WTC11 (cell line): ENCODE measurements at places on chromosomes 12 and 14. TPM values are rescaled to one million over a fixed set of nuclear protein-coding genes. Genes with fewer than 3 reads are reported as not detected.

Gene KRT3
- not detected in 3 replicates for total RNA-seq

Gene A2ML1
- 9.1 to 11.5 TPM (median 10.5 TPM) in 3 replicates for total RNA-seq

Gene PTCSC3
- total RNA-seq: not detected in 3 replicates

Gene SLCO1B3
- not detected in 3 replicates for total RNA-seq

Gene SMIM41
- 0.14 to 0.21 TPM in 2 of 3 replicates, not detected in the other for total RNA-seq

Gene SRSF5
- 256 to 288 TPM (median 275 TPM) in 3 replicates for total RNA-seq

Gene SNRNP35
- 19.1 to 21.3 TPM (median 20.0 TPM) in 3 replicates for total RNA-seq

Gene KRT81
- total RNA-seq: 0.21 to 0.70 TPM (median 0.34 TPM) in 3 replicates

- H3K4me1 ChIP-seq: peaks cover 30% of the 10 kb centered on the region
- no peak overlapping the region for H3K27ac ChIP-seq
- no peaks in the 10 kb centered on the region for H3K27me3 ChIP-seq
- peaks cover 11% of the 10 kb centered on the region for H3K36me3 ChIP-seq
- no peak overlapping the region for H3K4me3 ChIP-seq
These were observed 344.5 kb upstream of the NAV3 start for GRCh38 chr12:77485961-77486854.

GRCh38 chr12:23834076-23834475 lies 115.4 kb downstream of the SOX5 start:
- no peak for DNase-seq
- H3K4me1 ChIP-seq: peaks cover 24% of the 10 kb centered on the region
- H3K36me3 ChIP-seq: no peaks in the 10 kb centered on the region
- H3K4me3 ChIP-seq: no peak overlapping the region
- H3K27ac ChIP-seq: no peak overlapping the region
- no peaks in the 10 kb centered on the region for H3K27me3 ChIP-seq

DNA sequence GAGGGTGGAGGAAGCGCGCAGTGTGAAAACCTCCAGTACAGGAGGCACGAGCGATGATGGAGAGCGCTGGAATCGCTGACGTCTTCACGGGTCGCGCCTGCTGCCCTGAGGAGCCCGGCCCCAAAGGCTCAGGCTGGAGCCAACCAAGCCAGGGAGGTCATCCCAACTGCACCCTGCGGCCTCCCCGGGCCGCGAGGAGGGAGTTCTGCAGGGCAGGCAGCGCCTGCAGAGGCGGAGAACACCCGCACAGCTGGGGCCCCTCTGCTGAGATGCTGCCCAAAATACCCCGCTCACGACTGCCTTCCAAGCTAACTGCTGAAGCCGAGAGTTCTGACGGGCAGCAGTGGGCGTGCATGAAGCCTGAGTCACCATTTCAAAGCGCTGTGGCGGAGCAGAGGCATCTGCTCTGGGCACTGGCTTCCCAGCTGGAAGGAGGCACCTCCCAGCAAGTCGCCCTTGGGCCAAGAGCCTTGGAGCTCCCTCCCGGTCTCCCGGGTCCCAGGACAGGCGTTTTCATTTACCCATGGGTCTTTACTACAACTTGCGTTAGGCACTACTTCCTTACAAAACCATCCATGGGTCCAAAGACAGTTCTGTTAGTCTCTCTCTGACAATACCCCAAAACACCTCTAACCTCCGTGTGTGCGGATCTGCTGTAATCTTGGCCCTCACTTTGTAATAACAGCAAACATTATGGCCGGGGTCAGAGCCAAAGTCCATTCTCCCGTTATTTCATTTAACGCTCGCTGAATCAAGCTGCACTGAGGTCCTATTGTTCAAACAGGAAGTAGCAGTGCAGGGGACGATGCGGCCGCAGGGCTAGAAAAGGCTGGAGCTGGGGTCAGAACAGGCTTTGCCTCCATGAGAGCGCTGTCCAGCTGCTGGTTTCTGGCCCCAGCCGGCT lies 60.1 kb upstream of the RIMBP2 start:
- H3K27me3 ChIP-seq: peaks cover 7% of the 10 kb centered on the region; the same call in 1 of the 2 replicates
- peaks cover 16% of the 10 kb centered on the region for H3K4me1 ChIP-seq
- peaks cover 6% of the 10 kb centered on the region; the same call in 1 of the 2 replicates for H3K36me3 ChIP-seq
- DNase-seq: peak; percentile 57

DNA sequence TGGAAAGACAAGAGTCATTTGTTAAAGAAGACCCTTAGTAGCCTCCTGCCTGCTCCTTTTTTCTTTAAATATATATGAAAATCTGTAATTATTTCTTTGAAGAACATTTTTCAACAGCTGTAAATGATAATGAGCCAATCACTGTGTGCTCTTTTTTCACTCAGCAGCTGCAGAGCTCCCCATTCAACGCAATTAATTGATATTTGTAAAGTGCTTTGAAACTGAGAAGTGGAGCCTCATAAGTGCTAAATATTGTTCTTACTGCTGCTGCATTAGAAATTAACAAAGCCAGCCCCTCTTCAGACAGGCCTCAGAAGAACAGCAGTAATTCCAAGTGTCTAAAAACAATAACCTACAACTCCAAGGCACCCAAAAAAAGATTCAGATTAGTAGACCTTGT lies 224.3 kb downstream of the GXYLT1 start:
- H3K36me3 ChIP-seq: no peaks in the 10 kb centered on the region
- H3K4me1 ChIP-seq: peaks cover 41% of the 10 kb centered on the region
- peaks cover 32% of the 10 kb centered on the region for H3K27me3 ChIP-seq
- no peak overlapping the region for H3K27ac ChIP-seq

GRCh38 chr12:113464452-113464775 lies 7.3 kb downstream of the LHX5 start:
- H3K36me3 ChIP-seq: no peaks in the 10 kb centered on the region
- no peak overlapping the region for H3K27ac ChIP-seq
- no peak for DNase-seq
- H3K4me3 ChIP-seq: peak overlapping the region; percentile 68
- peaks cover 95% of the 10 kb centered on the region for H3K27me3 ChIP-seq
- peaks cover 47% of the 10 kb centered on the region for H3K4me1 ChIP-seq

GRCh38 chr12:77042833-77043232 lies 22.5 kb downstream of the E2F7 start:
- H3K4me1 ChIP-seq: no peaks in the 10 kb centered on the region
- no peak for DNase-seq
- no peak overlapping the region for H3K27ac ChIP-seq
- H3K4me3 ChIP-seq: no peak overlapping the region
- H3K27me3 ChIP-seq: no peaks in the 10 kb centered on the region
- peaks cover 89% of the 10 kb centered on the region for H3K36me3 ChIP-seq

- no peak overlapping the region for H3K4me3 ChIP-seq
- DNase-seq: no peak
- no peaks in the 10 kb centered on the region for H3K27me3 ChIP-seq
- no peak overlapping the region for H3K27ac ChIP-seq
- H3K36me3 ChIP-seq: no peaks in the 10 kb centered on the region
These were observed 298.6 kb upstream of the PPFIA2 start for GRCh38 chr12:82057770-82058169.

- H3K4me1 ChIP-seq: peaks cover 9% of the 10 kb centered on the region
- H3K27me3 ChIP-seq: no peaks in the 10 kb centered on the region; the same call in 1 of the 2 replicates
- H3K4me3 ChIP-seq: no peak overlapping the region
- H3K27ac ChIP-seq: no peak overlapping the region
- peak; percentile 49 for DNase-seq
- H3K36me3 ChIP-seq: no peaks in the 10 kb centered on the region
These were observed 14.2 kb upstream of the CALM1 start for GRCh38 chr14:90382491-90383125.

GRCh38 chr12:128178565-128178964 lies 88.4 kb upstream of the TMEM132C start:
- H3K4me3 ChIP-seq: no peak overlapping the region
- no peaks in the 10 kb centered on the region for H3K4me1 ChIP-seq
- peaks cover 6% of the 10 kb centered on the region for H3K27me3 ChIP-seq
- peaks cover 79% of the 10 kb centered on the region for H3K36me3 ChIP-seq
- H3K27ac ChIP-seq: no peak overlapping the region

- H3K27ac ChIP-seq: peak overlapping the region; percentile 47
- H3K27me3 ChIP-seq: no peaks in the 10 kb centered on the region
- peaks cover 56% of the 10 kb centered on the region for H3K4me1 ChIP-seq
These were observed 65.7 kb downstream of the TTC9 start for GRCh38 chr14:70707138-70708038.

DNA sequence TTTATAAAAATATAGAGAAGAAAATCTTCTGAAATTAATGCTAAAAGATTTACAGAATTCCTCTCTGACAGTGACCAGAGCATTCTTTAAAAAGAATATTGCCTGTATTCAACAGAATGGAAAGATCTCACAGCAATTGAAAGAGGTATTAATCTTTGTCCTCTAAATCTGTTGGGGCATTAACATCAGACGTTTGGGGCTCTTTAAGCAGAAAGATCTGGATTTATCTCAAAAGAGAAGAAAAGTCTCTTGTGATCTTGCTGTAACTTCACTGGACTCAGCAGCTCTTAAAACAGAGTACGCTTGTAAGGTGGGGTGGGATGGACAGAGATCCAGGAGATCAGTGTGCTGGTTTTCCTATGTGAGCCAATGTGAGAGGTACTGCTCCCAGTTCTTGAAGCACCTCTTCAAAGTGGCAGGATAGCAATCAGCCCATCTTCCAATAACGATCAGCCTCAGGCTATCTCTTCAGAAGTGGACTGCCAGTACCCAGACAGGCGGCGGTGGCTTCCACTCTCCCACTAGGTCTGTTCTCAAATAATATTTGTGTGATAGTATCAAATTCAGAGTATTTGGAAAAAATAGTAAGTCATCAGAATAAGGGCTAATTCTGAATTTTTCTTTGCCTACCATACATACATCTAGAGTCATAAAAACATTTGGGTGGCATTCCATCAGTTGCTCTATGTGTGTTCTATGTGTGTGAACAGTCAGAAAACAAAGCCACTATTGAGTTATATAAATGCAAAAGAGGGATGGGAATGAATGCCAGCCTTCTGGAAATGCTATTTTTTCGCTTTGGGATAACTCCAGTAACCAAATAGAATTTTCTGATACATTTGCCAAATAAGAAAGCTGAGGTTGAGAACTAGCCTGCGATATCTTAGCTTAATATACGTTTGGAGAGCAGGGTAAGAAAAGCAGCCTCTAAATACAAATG lies 237.4 kb upstream of the RGS6 start:
- no peak overlapping the region for H3K27ac ChIP-seq
- no peak overlapping the region for H3K4me3 ChIP-seq
- DNase-seq: no peak
- peaks cover 10% of the 10 kb centered on the region for H3K4me1 ChIP-seq
- no peaks in the 10 kb centered on the region for H3K27me3 ChIP-seq

GRCh38 chr12:122435186-122435585 lies 12.7 kb upstream of the CLIP1 start:
- H3K4me3 ChIP-seq: no peak overlapping the region
- no peaks in the 10 kb centered on the region for H3K27me3 ChIP-seq
- no peak overlapping the region for H3K27ac ChIP-seq
- DNase-seq: no peak

- H3K4me3 ChIP-seq: no peak overlapping the region
- H3K4me1 ChIP-seq: peaks cover 4% of the 10 kb centered on the region
- H3K36me3 ChIP-seq: no peaks in the 10 kb centered on the region
- H3K27ac ChIP-seq: no peak overlapping the region
These were observed 697.1 kb upstream of the SEL1L start for GRCh38 chr14:82230748-82231147.

- no peak for DNase-seq
- H3K27ac ChIP-seq: no peak overlapping the region
- no peaks in the 10 kb centered on the region for H3K4me1 ChIP-seq
- H3K4me3 ChIP-seq: no peak overlapping the region
- H3K27me3 ChIP-seq: no peaks in the 10 kb centered on the region
These were observed 23.9 kb downstream of the CLSTN3 start for GRCh38 chr12:7154042-7154441.

DNA sequence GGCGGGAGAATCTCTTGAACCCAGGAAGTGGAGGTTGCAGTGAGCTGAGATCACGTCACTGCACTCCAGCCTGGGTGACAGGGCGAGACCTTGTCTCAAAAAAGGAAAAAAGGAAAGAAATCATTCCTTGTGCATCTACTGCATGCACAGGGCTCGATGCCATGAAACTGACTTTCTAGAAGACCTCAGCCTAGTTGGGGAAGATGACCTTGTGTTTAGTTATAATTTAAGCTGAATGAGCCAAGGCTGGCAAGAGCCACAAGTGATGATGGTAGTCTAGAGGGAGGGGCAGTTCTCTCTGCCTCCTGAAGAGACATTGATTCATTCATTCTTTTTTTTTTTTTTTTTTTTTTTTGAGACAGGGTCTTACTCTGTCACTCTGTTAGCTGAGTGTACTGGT lies 24.2 kb downstream of the ACACB start:
- H3K27me3 ChIP-seq: no peaks in the 10 kb centered on the region; the same call in 1 of the 2 replicates
- H3K36me3 ChIP-seq: no peaks in the 10 kb centered on the region
- H3K27ac ChIP-seq: no peak overlapping the region
- no peaks in the 10 kb centered on the region for H3K4me1 ChIP-seq
- H3K4me3 ChIP-seq: no peak overlapping the region

GRCh38 chr14:95294834-95295599 lies 24.7 kb downstream of the CLMN start:
- no peaks in the 10 kb centered on the region for H3K27me3 ChIP-seq
- H3K4me1 ChIP-seq: peaks cover 40% of the 10 kb centered on the region
- H3K36me3 ChIP-seq: peaks cover 15% of the 10 kb centered on the region
- no peak for DNase-seq

DNA sequence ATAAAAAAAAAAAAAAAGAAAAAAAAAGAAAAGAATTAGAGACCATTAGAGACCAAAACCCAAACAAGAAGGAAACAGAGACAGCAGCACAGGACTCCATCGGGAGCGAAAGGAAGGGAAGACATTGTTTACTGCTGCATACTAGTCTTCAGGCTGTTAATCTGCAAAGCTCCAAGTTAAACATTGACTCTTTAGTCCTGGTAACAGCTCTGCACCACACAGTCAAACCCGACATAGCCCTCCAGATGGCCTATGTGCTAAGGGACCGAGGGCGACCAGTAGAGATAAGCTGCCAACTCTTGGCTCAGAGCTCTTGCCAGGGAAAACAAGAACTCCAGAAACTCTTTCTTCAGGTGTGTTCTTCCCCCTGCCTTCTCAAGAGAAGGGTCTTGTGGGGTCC lies 7.8 kb downstream of the P2RX4 start:
- no peaks in the 10 kb centered on the region for H3K36me3 ChIP-seq
- H3K27ac ChIP-seq: no peak overlapping the region
- DNase-seq: no peak
- no peaks in the 10 kb centered on the region for H3K27me3 ChIP-seq
- H3K4me3 ChIP-seq: no peak overlapping the region

- no peak overlapping the region for H3K27ac ChIP-seq
- no peaks in the 10 kb centered on the region for H3K4me1 ChIP-seq
- H3K4me3 ChIP-seq: no peak overlapping the region
- H3K36me3 ChIP-seq: no peaks in the 10 kb centered on the region
These were observed 164.9 kb upstream of the BMP4 start for GRCh38 chr14:54121466-54122027.

- peaks cover 35% of the 10 kb centered on the region for H3K4me1 ChIP-seq
- H3K4me3 ChIP-seq: peak overlapping the region; percentile 86
- peaks cover 2% of the 10 kb centered on the region; the same call in 1 of the 2 replicates for H3K27me3 ChIP-seq
- no peaks in the 10 kb centered on the region for H3K36me3 ChIP-seq
- no peak for DNase-seq
These were observed 630 bp downstream of the PLEKHH1 start for GRCh38 chr14:67533754-67534085.

DNA sequence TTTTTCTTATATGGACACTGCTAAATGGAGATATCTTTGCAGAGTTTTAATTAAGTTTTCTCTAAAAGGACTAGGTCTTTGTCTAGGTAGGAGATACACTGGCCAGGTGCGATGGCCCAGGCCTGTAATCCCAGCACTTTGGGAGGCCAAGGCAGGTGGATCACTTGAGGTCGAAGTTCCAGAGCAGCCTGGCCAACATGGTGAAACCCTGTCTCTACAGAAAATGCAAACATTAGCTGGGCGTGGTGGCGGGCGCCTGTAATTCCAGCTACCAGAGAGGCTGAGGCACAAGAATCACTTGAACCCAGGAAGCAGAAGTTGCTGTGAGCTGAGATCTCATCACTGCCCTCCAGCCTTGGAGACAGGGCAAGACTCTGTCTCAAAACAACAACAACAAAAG lies 17.1 kb upstream of the CERS5 start:
- H3K27me3 ChIP-seq: no peaks in the 10 kb centered on the region
- 0 out of 2 replicates have a peak, but pooled peaks cover 2% of the 10 kb centered on the region for H3K4me1 ChIP-seq
- no peak overlapping the region for H3K4me3 ChIP-seq
- no peak for DNase-seq
- H3K36me3 ChIP-seq: peaks cover 13% of the 10 kb centered on the region
